Uterine smooth muscle cell (primary cell): ENCODE measurements at places on chromosomes 5 and 9. TPM values are rescaled to one million over a fixed set of nuclear protein-coding genes. Genes with fewer than 3 reads are reported as not detected.

SPEF2 gene
- total RNA-seq, result 4.8 and 7.6 TPM in 2 replicates

RASGRF2 gene
- 12.5 and 14.3 TPM in 2 replicates for total RNA-seq

SERF1A gene
- total RNA-seq, result 3.5 and 5.9 TPM in 2 replicates

SPATA31A3 gene
- not detected in 2 replicates for total RNA-seq

COL27A1 gene
- 7.6 and 9.1 TPM in 2 replicates for total RNA-seq
